Mucosa of descending colon (tissue), 3 donors: ENCODE measurements at places on chromosomes 13 and 19. TPM values are rescaled to one million over a fixed set of nuclear protein-coding genes. Genes with fewer than 3 reads are reported as not detected.

FXYD5 gene
- total RNA-seq, result 17.9 TPM

- DNase-seq, result no peak
Measured at GRCh38 chr19:54691582-54692297, 29.0 kb downstream of the LILRB4 start.

MEX3D gene
- 21.5 TPM for total RNA-seq

GRCh38 chr13:51769455-51770127 lies 34.4 kb downstream of the DHRS12 start:
- no peak for DNase-seq

- DNase-seq, result no peak
Measured at GRCh38 chr19:5330307-5330720, 10.3 kb downstream of the PTPRS start.
